ENCODE measurements at places on chromosomes 5 and 9.
A peak's percentile ranks its signal among the peaks of the same experiment; 100 is the strongest.

DNA sequence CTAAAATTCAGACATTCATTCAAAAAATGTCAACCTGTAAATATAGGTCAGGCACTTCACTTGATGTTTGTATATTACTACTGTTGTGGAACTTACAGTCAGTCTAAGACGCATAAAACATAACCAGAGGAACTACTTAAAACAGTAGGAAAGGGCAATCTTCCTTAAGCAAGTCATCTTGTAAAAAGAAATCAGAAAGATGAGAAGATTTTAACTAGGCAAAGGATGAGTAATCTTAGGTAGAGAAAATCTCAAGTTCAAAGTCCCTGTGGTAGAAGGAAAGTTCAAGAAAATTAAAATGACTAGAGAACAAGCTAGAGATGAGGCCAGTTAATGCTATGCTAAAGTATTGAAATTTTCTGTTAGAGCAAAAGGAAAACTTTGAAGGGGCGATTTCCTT lies 152.4 kb downstream of the RAPGEF6 start:
- no peak for DNase-seq

GRCh38 chr5:146799231-146799630 lies 79.3 kb downstream of the PPP2R2B start:
- no peak for DNase-seq

GRCh38 chr5:164244-164643 lies 27.1 kb upstream of the LRRC14B start:
- DNase-seq: no peak

GRCh38 chr5:74282490-74282889 lies 358.0 kb downstream of the ENC1 start:
- peak; percentile 37 for DNase-seq

GRCh38 chr5:83162601-83163000 lies 85.3 kb downstream of the XRCC4 start:
- DNase-seq: no peak

- no peak for DNase-seq
Observed at GRCh38 chr5:171428809-171429542, 9.5 kb downstream of the FGF18 start.

DNA sequence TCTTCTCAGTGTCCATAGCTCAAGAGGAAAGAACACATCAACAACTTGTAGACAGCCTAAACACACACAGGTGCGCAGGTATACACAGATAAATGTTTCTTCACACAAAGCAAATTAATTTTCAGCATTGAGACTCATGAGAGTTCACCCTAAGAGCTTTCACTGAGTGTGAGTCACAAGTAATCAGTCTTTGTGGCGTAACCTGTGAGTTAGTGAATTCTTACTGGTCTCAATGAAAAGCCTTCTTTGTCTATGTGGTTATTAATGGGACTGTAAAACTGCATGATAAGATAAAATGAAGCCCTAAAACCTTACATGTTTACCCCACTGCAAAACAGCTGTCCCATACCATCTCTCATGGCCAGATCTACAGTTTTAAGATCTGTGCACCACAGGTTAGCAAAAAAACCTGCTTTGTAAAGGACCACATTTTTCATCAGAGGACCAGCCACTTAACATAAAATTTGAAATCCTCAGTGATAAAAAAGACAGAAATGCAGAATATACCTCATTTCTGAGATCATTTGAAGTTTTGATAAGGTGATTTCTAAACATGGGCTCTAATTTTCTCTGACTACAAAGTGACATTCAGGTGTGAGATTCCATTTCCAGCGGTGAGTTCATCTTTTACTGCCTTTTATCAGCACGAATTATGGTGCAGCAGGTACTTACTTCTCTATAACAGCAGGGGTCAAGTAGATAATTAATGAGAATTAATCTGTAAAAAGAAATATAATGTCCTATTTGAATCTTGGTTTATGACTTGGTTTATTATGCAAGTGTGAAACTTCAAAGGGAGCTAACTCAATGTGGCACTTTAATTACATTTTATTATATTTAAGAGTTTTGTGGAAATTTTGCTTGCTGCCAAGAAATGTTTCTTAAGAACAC lies 335.7 kb upstream of the PIK3R1 start:
- DNase-seq: no peak

GRCh38 chr9:33475357-33475756 lies 1.6 kb upstream of the NOL6 start:
- DNase-seq: no peak

GRCh38 chr9:78408388-78408787 lies 111.5 kb downstream of the PSAT1 start:
- DNase-seq: no peak

GRCh38 chr5:178941361-178941760 lies 363 bp downstream of the ZNF454 start:
- DNase-seq: no peak

- no peak for DNase-seq
Observed at GRCh38 chr9:127899128-127899943, at the start of gene ST6GALNAC6. Gene ST6GALNAC6 (minus strand): TSS chr9:127899603. CDS start chr9:127897981, 1,622 bp downstream.
